ENCODE measurements at places on chromosomes 11 and 22.

- no peak for ATAC-seq
These were observed 70.5 kb downstream of the RPUSD4 start for GRCh38 chr11:126140926-126141280.

DNA sequence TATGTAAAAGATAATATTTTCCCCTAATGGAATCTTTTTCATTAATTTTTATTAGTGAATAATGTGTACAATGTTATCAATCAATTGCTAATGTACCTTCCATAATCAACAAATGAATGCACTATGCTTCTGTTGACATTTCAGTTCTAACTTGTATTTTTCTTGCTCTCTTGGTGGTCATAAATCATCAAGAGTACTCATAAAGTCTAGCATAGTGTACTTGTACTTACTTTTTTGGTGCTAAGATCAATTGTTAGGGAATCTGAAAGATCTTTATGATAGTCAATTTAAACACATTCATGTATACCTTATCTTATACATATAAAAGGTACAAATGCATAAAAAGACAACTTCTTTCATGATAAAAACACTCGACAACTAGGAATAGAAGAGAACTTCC is 10.5 kb downstream of the ENTHD1 start:
- ATAC-seq, result no peak

DNA sequence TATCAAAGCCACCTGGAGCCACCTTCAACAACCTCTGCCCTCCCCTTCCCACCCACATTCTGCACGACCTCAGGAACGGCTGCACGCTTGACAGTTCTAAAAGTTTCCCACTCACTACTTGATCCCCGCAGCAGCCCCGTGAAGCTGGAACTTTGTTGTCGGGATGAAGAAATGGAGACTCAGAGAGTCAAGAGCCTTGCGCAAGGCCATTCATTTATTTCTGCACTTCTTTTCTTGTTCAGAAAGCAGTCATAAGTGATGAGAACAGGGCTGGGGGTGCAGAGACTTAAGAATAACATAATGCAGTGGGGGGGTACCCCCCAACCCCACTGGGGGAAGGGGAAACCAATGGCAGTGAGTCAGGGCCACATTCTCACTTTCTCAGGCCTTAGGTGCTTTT is 2.2 kb upstream of the ZFTA start:
- ATAC-seq, result no peak

DNA sequence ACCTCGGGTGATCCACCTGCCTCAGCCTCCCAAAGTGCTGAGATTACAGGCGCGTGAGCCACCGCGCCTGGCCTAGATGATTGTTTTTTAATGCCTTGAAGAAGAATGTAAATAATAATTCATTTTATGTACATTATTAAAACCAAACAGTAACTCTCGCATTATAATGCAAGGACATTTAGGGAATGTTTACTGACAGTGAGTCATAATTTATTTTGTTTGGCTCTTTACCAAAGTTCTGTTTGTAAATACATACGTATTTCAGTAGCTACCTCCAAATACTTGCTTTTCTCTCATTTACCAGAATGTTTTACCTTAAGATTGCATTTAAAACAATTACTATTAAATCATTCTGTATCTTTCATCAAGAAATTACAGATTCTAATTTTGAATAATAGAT is 3.0 kb downstream of the RAB39A start:
- no peak for ATAC-seq

- no peak for ATAC-seq
These were observed 646 bp upstream of the PATZ1 start for GRCh38 chr22:31346733-31347250.

- ATAC-seq, result no peak
These were observed 109.3 kb downstream of the BRD1 start for GRCh38 chr22:49718396-49718795.

DNA sequence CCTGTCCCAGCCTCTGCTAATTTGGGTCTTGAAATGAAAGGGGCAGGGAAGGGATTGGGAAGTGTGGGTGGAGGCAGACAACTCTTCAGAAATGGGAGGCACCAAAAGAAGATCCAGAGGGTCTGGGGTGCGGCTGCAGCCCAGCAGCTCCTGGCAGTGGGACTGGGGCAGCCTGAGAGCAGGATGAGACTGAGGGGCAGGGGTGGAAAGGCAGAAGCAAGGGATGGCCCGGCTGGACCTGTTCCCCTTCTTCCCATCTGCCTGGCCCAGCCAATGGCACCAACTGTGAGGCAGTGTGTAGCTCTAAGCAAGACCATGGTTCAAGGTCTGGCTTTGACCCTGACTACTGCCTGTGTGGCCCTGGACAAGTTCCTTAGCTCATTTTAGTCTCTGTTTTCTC is 160.4 kb downstream of the ENTHD1 start:
- ATAC-seq, result no peak

DNA sequence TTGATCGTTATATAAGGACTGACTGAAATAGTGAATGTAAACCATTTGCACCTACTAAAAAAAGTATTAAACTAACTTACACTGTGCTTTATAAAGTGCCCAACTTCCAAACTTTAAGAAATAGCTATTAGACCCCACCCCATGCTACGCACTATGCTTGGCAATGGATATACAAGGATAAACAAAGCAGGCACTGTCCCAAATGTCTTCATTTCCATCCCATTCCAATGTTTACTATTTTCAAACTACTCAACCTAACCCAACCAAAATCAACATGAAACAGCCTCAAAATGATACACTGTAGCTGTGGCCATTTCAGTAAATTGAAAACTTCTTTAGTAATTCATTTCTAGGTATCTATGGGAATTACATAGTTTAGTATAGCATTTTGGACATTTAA is 12.5 kb downstream of the PHF21A start:
- no peak for ATAC-seq

DNA sequence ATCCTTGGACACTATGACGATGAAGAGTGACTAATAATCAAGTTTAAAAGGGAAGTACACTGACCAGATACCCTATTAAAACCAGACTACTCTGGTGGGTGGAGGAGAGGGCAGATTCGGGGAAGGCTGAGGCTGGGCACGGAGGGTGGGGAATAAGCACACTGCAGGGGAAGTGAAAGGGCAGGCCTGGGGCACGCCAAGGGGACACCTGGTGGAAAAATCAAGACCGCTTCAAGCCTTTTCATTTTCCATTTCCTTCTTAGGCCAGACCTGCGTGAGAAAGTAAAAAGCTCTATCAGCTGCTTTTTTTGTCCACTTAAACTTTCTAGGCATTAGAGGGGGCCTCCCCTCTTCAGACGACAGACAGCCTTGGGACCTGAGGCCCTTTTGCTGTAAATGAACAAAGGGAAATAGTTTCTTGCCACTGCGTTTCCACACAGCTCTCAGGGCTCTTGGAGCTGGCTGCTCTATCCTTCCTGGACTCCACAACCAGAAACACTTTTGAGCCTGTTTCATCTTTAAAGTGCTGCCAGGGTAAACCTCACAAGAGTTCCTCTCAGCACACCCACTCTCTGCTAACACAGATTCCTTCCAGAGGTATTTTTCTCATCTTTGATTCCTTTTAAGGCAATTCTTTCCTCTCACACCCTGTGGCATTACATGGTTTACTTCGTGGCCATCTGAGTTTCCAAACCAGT is 25.0 kb upstream of the SERPIND1 start:
- ATAC-seq, result peak; percentile 19

GRCh38 chr11:112455791-112456190 is 195.1 kb upstream of the PLET1 start:
- ATAC-seq, result no peak

DNA sequence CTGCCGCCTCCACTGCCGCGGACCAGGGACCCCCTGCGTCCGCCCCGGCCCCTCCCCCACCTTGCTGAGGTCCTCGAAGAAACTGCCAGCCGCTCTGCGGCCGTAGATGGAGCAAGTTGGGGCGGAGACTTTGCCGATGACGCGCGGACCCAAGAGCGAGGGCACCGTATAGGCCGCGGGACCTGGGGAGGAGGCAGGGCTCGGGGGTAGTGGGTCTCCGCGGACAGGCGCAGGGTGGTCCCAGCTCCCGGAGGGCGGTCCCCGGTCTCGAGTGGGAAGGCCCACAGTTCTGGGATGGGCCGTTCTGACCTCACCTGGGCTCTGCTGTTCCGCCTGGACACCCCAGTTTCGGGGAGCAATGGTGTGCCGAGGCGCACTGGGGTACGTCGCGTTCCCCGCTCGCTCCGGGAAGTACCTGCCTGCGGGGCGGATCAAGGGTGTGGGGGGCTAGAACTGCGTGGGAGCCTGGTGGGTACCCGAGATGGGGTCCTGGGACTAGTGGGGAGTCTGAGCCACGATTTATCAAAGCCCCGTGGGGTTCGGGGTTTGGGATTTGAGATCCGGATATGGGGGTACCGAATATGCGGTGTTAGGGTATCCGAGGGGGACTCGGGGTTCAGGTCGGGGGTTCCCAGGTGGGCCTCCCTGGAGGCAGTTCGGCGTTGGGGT is 1.2 kb upstream of the TYMP start:
- ATAC-seq, result peak; percentile 55

DNA sequence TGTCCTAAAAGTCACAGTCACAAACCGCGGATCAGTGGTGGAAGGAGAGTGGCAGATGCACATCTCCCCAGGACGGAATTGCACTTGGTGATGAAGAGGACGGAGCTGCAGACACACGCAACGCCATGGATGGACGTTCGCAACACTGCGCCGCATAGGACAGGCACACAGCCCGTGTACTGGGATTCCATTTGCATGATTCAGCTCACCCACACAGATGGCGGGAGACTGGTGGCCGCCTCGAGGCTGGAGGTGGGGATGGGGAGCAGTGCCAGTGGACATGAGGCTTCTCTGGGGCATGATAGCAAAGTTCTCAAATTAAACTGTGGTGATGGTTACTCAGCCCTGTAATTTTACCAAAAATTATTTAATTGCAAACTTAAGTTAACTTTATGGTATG is 37.4 kb downstream of the DUSP8 start:
- ATAC-seq, result no peak

DNA sequence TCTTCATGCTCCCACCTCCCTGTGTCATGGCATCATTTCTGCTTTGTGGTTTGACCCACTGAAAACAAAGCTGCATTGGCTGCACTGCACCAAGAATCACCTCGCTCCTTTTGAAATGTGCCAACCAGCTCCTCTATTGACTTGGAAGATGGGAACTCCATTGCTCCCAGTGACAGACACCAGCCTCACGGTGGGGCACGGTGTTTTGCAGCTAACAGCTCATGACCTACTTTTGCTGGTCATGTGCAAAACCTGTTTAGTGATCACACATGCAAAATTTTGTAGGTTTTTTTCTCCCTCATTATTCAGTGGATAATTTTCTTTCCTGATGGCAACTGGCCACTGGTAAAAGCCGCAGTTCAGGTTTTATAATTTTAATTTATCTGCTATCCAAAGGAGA is 36.8 kb downstream of the ARFGAP2 start:
- no peak for ATAC-seq

DNA sequence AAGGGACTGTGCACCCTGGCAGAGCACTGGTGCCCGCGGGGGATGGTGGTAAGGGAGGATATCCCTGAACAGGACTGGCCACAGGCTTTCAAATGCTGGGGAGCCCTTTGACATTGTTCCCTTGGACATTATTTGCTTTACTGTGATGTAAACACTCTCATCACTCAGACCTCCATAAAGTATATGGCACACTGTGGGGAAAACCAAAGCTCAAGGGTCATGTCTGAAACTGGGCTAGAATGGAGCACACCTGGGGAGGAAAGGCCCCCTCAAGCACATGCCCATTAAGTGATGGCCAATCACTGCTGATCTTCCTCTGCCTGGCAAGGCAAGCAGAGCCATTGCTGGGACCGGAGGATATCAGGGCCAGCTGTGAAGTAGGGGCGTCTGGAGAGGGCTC is 60.9 kb upstream of the TENM4 start:
- ATAC-seq, result no peak

DNA sequence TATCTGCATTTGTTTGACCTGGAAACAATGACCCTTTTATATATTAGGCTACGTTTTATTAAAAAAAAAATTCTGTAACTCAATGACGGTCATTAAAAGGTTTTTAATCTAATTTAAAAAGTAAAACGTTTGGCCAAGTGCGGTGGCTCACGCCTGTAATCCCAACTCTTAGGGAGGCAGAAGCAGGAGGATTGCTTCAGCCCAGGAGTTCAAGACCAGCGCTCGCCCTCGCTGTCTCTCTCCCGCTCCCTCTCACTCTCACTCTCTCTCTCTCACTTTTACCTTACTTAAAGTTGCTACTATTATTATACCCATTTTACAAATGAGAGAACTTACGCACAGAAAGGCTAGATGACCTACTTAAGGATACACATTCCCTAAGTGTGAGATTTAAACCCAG is 814 bp upstream of the NARS2 start:
- ATAC-seq, result no peak

DNA sequence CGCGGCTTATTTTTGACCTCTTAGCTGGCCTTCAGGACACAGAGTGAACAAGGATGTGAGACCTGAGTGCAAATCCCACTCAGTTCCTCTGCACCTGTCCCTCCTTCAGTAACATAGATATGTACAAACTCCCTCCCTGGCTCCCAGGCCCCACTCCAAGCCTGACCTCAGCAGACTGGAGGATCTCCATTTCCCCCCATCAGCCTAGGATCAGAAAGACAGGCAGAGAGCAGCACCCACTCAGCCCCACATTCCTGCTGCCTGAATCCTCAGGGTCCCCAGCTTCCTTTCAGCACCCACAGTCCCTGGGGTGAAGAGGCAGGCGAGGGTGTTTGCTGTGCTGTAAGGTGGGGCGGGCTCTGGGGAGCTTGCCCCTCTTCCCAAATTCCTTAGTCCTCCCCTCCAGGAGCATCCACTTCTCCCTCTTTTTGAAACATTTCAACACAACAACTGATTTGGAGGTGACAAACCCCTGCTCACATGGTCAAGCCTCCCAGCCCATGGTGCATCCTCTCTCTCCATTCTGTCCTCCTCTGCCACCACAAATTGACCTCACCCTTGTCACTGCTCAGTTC is 151.1 kb downstream of the FEZ1 start:
- no peak for ATAC-seq

- ATAC-seq, result no peak
These were observed 53.3 kb upstream of the LINC01488 start for GRCh38 chr11:69427906-69428880.

DNA sequence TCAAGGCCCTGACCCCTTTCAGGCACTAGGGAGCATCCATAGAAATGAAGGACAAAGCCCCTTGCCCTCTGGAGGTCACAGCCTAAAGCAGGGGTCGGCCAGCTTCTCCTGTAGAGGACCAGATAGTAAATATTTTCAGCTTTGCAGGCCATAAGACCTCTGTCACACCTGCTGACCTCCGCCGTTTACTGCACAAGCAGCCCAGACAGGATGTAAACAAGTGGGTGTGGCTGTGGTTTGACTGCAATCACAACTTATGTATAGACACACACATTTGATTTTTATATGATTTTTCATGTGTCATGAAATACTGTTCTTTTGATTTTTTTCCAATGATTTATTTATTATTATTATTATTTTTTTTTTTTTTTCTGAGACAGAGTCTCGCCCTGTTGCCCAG is 34.3 kb downstream of the KIAA1671 start:
- ATAC-seq, result no peak

- ATAC-seq, result no peak
These were observed 67.6 kb upstream of the AMPD3 start for GRCh38 chr11:10387206-10388083.
